Smooth muscle cell of the brain vasculature (primary cell): ENCODE measurements at places on chromosomes 5 and 9.

DNA sequence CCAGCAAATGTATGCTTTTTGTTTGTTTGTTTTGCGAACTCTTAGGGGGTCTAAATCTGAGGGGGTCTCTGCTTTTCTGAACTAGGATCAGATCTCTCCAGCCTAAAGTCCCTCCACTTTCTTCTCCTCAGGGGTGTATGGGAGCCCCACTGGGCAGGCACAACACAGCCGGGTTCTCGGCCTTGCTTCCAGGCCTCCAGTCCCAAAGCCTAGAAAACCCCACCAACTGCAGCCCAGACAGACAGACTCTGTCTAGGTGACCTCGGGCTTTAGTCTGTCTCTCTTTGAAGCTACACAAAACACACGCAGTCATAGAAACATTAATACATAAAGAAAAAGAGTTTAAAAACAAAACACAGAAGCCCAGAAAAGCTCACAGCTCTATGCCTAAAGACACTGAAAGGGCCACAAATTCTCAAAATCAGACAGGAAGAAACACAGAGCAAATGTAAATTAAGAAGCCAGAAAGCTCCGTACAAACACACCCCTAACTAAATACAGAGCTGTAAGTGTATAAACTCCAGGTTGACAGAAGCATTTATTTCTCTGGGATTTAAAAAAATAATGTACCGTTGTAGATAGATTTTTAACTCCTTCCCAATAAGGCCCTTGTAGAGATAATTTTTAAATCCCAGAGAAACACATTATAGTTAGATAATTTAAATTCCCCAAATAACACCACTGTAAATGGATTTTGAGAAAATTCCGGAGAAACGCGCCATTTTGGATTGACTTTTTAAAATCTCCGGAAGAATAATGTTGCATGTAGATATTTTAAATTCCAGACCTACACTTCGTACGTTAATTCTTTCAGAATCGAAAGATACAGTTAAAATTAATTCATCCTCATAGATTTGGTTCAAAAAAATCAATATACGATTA is 2.0 kb downstream of the PITX1 start:
- DNase-seq, result no peak

GRCh38 chr5:176822041-176822792 is 11.9 kb downstream of the UNC5A start:
- DNase-seq, result no peak

- no peak for DNase-seq
Observed at GRCh38 chr5:174737330-174737729, 12.9 kb downstream of the MSX2 start.

DNA sequence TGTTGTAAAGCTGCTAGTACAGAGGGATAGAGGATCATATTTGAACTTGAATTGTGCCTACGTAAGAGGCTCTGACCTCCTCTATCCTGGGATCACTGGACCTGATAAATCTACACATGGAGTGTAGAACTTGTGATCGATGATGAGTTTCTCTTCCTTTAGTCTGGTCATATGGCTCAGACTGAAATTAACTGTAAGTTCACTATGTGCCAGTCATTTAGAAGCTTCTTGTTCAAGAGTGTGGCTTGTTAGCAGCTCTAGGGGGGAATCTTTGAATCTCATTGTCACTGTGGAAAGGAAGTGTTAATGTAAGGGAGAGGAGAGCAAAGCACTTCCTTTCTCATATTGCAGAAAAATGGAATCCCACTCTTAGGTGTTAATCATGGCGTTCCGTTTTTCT is 12.1 kb downstream of the ZBTB34 start:
- DNase-seq, result no peak

DNA sequence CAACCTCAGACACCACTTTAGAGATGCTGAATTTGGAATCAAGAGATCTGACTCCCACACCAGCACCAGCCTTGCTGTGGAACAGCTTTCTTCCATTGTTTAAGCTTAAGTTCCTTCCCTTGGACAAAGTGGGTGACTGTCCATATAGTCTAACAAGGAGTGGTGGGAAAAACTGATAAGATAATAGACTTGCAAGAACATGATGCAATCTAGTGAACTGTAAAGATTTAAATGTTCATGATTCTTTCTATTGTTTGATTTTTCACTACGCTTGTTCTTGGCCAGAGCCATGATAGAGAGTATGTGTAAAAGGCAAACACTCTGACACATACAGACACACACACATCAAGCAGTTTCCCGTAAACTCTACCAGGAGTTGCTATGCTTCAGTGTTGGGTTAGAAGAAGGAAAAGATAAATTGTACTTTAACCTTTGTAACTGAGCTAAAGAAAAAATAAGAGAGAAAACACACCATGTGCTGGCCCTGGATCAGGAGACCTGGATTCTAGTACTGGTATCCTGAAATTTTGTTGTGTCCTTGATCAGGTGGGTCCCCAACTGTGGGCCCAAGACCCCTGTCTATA is 94.3 kb downstream of the PAPPA start:
- no peak for DNase-seq

DNA sequence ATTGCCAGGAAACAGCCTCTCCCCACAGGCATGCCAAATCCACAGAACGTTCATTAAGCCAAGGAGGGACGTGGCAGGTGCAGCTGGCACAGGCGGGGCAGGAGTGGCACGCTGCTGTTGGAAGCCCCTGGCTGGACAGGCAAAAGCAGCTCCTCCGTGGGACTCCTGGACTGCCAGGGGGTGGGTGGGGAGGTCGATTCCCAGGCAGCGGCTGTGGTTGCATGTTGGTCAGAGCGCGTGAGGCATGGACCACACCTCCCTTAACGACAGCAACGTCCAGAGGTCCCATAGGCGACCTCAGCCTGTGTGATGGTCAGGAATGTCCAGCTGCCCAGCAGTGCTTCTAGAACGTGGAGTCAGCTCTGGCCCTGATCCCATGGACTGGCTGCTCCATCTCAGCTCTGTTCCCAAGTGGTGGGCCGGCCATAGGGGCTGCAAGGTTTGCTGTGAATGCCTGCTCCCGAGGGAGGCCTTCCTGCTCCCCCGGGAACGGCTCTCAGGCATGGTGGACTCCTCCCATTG is 6.9 kb downstream of the SLC6A19 start:
- no peak for DNase-seq

GRCh38 chr5:117731446-117731845 is 1156.8 kb upstream of the SEMA6A start:
- peak; percentile 41 for DNase-seq

- DNase-seq, result peak; percentile 37
Observed at GRCh38 chr5:128905568-128906110, 59.6 kb upstream of the SLC27A6 start.

DNA sequence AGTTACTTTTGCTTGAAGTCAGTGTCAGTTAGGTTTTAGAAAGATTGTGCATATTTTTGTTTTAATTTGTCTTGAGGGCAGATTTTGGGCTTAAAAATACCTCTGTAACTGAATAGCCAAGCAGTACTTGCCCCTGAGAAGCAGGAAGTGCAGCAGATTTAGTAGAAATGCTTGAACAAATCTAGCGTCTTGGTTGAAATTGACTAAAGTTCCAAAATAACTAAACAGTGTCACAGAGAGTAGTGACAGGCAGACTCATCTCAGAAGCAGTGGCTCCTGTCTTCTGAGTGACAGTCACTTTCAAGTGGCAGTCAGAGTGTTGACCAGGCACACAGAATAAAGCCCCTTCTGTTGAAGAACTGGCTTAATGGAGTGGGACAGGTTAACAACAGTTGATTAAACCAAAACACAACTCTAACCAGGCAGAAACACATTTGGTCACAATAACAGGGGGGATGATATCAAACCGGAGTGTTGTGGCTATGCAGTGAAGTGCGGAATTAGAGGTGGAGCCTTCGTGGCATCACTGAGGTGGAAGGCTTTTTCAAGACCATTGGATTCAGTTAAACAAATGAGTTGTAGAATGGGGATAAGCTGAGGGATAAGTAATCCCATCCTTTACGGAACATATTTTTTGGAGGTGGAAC is 29.1 kb downstream of the TRIO start:
- no peak for DNase-seq

DNA sequence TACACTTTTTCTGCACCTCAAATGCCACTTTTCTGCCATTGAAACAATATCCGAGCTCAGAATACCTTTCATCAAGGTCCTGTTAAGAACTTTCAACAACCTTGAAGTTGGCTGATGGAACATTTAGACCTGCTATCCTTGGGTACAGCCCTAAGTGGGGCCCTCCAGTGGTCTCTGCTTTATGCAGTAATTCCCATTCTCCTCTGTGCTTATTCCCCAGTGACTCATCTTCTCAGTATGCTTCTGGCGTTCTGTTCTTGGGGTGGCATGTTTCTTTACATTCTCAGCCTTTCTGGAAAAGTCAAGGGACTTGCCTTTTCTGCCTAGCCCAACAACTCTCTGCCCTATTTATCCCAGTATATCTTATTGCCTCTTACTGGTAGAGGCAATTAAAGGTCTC is 7.1 kb downstream of the ANP32B start:
- no peak for DNase-seq

DNA sequence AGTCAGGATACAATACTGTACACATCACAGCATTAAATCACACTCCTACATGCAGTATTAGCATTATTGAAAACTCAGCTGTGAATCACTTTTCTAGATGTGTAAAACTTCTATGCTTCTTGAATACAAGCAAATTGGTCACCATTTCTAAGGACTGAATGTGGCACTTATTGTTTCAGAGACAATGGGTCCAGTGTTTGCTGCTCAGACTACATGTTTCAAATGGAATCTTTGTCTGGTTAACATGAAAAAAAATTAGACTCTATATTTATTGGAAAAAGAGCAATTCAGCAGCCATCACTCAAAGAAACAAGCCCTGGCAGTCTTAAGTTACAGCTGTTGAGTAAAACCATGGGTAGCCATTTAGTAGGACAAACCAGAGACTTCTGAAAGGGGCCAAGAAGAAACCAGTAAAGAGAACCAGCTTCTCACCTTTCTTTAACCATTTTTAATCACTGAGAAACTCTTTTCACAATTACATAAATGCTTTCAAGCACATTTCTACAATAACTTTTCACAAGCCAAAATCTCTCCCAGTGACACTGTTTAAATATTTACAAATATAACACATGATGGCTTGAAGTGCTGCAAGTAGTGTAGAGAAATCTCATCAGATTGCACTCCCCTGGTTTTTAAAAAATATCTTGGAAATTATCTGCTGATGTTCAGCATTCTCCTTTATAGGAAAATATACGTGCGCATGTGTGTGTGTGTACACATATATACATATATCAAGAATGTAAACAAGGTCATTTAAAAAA is 35.2 kb downstream of the OR2K2 start:
- DNase-seq, result no peak

DNA sequence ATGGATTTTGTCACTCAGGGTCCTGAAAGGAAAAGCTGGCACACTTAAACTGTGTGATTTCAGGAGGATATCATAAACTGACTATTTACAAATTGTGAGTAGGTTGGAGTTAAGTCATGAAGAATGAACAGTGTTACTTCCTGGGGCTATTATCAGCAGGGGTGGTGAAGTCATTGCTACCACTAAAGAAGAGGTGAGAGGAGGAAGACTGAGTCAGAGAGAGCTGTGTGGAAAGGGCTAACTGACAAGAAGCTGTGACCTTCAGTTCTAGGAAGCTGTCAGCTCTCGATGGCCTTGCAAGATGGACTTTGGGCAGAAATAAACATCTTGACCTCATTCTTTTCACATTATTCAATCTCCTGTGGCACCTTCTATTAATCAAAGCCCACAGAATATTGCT is 72.3 kb upstream of the STARD4 start:
- no peak for DNase-seq

DNA sequence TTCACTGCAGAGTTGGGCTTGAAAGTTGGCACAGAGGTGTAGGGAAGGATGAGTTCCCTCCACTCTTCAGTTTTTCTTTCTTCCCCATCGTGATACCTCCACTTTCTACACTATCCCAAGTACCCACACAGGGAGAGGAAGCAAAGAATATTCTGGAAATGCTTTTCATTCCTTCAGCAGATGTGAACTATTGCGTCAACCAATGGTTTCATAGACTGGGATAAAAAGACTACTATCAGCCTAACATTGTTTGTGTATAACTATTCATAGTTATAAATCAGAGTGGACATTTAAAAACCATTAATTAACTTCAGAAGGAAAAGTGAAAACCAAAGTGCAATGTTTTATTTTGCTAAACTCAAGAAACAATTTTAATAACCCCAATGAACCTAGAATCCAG is 63.6 kb upstream of the MAMDC2 start:
- no peak for DNase-seq

- no peak for DNase-seq
Observed at GRCh38 chr5:154486427-154486866, 8.4 kb upstream of the HAND1 start.

GRCh38 chr5:140565024-140565779 is 574 bp downstream of the SLC35A4 start:
- no peak for DNase-seq

DNA sequence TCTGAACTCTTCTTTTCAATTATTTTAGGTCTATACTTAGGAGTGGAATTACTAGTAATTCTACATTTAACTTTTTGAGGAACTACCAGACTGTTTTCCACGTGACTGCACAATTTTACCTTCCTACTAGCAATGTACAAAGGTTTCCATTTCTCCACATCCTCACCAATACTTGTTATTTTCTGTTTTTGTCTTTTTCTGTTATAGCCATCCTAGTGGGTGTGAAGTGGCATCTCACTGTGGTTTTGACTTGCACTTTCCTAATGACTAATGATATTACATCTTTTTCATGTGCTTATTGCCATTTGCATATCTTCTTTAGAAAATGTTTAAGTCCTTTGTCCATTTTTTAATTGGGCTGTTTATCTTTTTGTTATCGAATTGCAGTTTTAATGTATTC is 136.9 kb upstream of the EGFLAM start:
- no peak for DNase-seq

GRCh38 chr9:22228542-22228941 is 218.1 kb upstream of the DMRTA1 start:
- no peak for DNase-seq

DNA sequence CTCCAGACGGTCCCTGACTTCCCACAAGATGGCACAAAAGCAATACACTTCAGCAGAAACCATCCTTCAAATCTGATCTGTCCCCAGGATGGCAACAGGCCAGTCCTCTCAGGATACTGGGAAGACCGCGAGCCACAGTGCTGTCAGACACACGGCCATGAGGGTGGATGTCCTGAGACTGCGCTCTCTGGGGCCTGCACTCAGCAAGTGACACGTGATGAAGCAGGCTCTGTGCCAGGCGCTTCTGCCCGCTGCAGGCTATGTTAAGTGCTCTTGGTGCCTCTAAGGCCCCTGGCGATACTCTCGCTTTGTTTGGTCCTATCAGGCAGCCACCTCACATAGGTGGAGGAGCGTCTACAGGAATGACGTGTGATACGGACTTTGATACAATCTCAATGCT is 7.1 kb downstream of the BRD9 start:
- no peak for DNase-seq
